ENCODE measurements at places on chromosomes 16 and 17.

- DNase-seq: no peak
Observed at GRCh38 chr17:5762191-5762590, 177.9 kb upstream of the NLRP1 start.

DNA sequence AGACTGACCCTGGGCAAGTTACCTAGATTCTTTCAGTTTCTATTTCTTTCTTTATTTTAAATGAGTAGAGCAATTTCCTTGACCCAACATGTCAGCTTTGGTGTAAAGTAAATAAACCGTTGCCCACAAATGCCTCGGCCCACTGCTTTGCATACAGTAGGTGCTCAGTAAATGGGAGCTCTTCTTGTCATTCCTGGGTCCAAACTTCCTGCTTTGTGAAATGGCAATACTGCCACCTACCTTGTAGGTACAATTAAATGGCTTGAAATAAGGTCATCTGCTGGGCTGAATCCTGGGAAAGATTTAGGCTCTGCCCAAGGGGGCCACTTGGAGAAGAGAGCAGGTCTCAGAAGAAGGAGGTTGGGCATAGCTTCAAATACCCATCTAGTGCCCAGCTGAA, 253.0 kb downstream of the HS3ST3B1 start:
- DNase-seq: no peak

- no peak for DNase-seq
Observed at GRCh38 chr17:79556271-79556670, 54.6 kb downstream of the RBFOX3 start.

DNA sequence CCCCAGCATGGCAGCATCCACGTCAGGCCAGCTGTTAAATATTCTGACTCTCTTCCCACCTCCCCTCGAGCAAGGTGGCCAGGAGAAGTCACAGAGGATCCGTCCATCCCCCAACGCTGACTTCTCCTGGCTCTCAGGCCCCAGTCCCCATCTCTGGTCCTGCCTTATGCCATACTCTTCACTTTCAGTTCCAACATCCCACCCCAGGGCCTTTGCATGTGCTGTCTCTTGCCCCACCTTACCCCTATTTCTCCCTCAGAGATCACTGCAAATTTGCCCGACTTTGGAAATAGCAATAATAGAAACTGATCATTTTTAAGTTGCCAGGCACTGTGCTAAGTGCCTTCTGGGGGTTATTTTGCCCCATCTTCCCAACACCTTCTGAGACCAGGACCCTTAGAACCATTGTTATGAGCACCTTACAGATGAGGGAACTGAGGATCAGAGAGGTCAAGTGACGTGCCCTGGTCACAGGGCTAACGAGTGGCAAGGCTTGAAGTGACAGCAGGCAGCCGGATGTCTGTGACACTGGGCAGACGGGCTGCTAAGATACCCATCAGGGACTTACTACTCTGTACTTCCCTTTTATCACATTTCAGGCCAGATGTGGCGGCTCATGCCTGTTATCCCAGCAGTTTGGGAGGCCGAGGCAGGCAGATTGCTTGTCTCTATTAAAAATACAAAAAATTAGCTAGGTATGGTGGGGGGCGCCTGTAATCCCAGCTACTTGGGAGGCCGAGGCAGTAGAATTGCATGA, 17.7 kb downstream of the HID1 start:
- DNase-seq: no peak
